ENCODE measurements at places on chromosomes 13 and 19.
A peak's percentile ranks its signal among the peaks of the same experiment; 100 is the strongest.

- DNase-seq = no peak
Measured at GRCh38 chr13:63700350-63700749, 2284.7 kb upstream of the PCDH20 start.

DNA sequence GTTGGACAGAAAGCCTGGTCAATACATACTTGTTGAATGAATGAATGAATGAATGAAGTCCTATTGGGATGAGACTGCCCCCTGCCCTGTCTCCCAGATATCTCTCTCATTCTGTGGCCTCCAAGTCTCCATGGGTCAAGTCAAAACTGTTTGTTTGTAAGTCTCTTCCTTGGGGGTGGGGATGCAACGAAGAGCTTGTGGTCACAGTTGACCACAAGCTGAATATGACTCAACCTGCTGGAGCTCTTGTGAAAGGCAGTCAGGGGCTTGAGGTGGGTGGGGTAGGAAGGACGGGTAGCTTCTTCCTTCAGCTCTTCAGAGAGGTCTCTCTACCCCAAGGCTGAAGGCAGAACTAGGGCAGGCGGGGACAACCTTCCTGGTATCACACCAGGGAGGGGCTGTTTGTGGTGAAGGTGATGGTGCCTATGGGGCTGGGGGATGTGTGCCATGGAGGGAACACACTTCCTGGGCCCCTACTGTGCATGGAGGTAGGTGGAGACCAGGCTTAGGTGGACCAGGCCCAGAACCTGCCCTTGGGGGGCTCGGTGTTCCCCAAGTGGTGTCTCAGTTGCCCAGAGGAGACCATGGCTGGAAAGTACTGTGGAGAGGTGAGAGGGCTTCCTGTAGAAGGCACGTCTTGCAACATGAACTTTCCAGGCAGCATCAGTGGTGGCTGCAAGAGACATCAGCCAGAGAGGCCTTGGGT lies 8.0 kb downstream of the MYO1F start:
- DNase-seq = peak; percentile 51

DNA sequence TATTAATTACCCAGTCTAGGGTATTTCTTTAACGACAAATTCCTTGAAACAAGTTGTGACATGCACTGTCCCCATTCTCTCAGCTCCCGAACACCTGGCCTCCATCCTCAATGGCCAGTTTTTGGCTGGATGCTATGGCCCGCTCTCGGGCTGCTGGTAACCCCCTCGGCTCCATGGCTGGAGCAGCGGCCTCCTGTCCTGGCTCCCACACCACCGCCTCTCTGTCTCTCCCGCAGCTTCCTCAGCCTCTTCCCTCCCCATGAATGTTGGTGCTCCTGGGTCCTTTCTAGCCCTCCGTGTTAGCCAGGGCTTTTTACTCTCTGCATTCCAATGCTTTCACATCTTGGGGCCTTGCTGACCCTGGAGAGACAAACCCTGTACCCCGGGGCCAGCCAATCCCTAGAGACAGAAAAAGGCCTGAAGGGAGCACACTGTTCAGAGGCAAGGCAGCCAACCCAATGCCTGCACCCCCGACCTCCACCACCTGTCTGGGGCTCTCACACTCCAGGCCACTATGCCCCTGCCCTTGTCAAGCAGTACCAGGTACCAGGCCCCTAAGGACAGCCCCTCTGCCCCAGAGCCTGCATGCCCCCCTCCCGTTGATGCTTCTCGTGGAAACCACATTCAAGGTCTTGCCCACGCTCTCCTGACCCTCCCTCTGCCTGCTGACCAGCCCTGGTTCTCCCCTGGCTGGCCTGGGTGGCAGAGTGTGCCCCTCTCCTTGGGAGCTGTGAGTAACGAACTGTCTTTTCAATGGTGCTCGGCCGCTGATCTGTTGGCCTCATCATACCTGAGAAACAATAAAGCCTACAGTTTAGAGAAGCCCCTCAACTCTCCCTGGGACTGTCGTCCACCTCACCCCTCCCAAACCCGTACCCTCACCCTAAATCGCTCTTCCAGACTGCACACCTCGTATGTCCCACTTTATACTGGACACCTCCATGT lies 86.9 kb upstream of the GPR183 start:
- DNase-seq = no peak

GRCh38 chr19:51263808-51264207 lies 12.9 kb downstream of the SIGLECL1 start:
- no peak for DNase-seq

DNA sequence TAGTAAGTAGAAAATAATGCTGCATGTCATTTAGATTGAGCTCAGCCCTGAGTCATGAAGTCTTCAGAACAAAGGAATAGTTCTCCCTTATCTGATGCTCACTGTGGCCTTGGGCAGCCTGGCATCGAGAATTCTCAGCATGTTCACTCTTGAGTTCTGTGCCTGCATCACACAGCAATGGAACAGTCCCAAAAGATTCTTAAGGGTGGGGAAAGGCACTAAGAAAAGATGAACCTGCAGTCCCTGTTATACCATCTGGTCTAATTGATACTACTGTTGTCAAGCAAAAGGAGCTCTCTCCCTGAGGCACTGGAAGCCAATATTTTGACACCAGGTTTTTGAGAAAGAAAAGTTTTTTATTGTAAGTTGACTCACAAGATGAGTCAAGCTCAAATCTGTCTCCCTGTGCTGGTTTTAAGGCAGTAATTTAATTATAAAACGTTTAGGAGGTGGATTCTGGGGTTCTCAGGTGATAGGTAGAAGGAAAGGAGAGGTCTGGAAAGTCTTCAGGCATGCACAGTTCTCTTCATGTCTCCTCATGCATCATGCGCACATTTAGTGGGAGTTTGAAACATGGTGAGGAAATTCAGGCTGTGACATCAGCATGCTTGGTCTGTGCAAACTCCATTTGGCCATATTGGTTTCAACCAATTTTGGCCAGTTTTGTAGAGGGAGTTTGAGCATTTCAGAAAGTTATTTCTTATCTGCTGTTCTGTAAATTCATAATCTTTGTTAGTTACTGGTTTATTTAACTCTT lies 38.1 kb upstream of the ZNF766 start:
- DNase-seq = no peak

DNA sequence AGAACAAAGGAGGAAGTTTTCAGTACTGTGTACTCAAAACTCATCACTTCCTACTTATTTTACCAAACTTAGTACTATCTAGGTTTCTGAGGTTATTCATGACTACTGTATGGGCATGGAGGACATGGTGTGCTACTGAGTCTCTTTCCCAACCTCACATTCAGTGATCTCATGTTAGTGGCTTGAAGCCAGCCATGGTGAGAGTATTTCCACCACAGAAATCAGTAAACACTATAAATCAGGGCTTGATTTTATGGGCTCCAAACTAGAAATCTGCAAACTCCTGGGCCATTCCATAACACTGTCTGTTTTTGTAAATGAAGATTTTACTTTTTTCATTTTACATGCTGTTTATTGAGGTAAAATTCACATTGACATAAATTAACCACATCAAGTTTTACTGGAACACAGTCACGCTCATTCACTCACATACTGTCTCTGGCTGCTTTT lies 19.7 kb downstream of the MED26 start:
- no peak for DNase-seq

GRCh38 chr13:50222569-50223332 lies 207.5 kb downstream of the KCNRG start:
- no peak for DNase-seq

GRCh38 chr13:51584731-51585672 lies 740 bp downstream of the WDFY2 start:
- DNase-seq = peak; percentile 51

- no peak for DNase-seq
Measured at GRCh38 chr19:55535965-55536350, 975 bp downstream of the SBK2 start.

GRCh38 chr19:54141356-54141755 lies 3.8 kb downstream of the CNOT3 start:
- DNase-seq = no peak

DNA sequence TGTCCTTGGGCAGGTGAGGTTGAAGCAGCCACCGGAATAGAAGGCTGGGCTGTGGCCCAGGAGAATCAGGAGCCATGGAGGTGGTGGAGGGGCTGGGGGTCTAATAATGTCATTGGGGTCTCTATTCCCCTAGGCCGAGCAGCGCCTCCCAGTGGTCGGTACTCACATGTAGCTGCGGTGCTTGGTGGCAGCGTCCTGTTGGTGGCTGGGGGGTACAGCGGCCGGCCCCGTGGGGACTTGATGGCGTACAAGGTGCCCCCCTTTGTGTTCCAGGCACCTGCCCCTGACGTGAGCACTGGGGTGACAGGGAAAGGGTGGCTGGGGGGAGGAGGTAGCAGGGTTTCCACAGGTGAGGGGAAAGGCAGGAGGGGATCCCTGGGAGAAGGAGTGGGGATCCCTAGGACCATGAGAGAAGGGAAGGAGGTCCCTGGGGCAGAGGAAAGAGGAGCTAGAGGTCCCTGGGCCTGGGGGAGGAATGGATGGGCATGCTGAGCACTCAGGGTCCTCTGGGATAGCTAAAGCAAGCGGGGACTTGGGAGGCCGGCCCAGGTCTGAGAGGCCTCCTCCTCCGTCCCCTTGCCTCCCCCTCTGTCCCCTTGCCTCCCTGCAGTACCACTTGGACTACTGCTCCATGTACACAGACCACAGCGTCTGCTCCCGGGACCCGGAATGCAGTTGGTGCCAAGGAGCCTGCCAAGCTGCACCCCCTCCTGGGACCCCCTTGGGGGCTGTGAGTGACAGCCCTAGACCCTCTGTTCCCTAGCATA lies 18.1 kb downstream of the MEGF8 start:
- DNase-seq = no peak

GRCh38 chr19:28737021-28737895 lies 475.7 kb downstream of the UQCRFS1 start:
- no peak for DNase-seq

DNA sequence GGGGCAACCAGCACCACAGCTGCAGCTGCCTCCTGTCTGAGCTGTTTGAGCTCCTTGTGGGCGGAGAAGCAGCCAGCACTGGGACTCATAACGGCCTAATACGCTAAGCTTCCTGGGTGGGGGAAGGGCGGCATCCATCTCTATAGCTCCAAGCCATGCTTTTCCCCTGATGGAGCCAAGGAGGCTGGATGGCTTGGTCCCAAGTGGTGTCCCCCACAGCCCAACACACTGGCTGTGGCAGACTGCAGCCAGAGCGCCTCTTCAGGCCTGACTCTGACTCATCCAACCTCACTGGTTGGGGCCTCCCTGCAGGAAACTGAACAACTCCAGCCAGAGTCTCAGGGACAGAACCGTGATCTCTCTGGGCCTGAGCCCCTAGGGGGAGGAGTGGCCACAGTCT lies 537.3 kb downstream of the SUCLA2 start:
- DNase-seq = no peak

DNA sequence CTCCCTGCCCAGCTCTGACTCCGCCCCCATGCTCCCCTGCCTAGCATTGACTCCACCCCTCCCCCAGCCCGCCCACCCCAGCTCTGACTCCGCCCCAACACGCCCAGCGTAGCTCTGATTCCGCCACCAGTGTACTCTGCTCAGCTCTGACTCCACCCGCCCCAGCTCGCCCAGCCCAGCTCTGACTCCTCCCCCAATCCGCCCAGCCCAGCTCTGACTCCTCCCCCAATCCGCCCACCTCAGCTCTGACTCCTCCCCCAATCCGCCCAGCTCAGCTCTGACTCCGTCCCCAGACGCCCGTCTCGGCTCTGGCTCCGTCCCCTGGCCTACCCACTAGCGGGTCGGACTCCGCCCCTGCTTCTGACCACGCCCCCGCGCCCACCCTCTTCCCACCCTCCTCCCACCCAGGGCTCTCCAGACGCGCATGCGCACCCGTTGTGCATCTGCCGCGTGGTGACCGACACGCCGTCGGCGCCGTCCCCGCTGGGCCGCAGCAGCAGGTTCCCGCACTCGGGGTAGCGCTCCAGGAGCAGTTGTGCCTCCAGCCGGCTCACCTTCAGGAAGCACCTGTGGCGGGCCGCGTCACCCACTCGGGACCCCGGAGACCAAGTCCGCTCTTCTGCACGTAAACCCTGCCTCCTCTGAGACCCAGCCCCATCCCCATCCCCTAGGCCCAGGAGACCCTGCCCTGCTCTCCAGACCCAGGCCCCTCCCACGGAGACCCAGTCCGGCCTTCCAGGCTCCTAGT lies 10.2 kb downstream of the STAP2 start:
- peak; percentile 97 for DNase-seq

DNA sequence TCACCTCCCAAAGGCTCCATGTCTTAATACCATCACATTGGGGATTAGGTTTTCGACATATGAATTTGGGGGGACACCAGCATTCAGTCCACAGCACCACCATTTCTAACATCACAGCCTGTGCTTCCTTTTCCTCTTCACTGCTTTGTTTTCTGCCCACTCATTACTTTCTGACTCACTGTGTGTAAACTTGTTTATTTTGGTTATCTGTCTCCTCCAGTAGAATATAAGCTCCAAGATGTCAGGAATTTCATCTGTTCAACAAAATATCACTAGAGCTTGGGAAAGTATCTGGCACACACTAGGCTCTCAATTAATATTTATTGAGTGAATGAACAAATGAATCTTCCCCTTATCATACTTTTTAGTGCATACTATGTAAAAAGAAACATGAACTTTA lies 152.0 kb downstream of the NUFIP1 start:
- no peak for DNase-seq
